ENCODE measurements at places on chromosomes 13 and 19.

DNA sequence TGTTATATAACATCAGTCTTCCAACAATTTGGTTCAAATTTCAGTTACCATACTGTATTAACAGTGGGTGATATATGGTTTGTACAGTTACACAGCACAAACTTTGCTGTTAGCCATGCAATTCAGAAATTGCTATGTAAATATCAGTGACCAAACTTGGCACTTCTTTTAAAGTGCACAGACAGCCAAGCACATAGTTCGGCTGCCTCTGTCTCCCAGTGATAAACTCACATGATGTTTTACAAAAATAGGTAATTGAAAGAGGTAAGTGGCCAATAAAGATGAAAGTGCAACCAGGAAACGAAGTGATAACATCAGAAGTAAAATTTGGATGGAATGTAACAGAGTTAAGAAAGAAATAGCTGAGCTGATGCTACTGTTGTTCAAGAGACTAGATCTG lies 143.9 kb downstream of the PCDH9 start:
- DNase-seq, result no peak

- DNase-seq, result no peak
Measured at GRCh38 chr13:26255691-26256277, 1.9 kb downstream of the CDK8 start.

- DNase-seq, result no peak
Measured at GRCh38 chr19:19192910-19193423, 909 bp downstream of the RFXANK start.

- DNase-seq, result no peak
Measured at GRCh38 chr13:27978301-27978968, 9.3 kb upstream of the CDX2 start.

DNA sequence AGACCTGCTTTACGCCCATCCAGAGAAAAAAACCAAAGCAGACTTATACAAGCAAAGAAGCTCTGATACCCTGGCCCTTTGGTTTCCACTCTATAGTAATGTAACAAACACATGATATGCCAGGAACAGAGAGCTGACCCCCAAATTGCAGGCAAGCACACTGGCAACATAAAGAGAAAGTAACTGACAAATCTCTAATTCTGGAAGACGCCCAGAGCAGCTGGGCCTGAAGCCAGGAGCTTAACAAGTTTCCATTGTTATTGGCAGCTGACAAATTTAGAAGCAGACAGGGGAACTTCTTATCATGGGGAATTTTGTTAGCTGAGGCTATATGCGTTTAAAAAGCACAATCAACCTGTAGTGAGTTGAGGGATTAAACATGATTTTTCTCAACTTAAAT lies 158.0 kb downstream of the DLEU7 start:
- DNase-seq, result no peak

DNA sequence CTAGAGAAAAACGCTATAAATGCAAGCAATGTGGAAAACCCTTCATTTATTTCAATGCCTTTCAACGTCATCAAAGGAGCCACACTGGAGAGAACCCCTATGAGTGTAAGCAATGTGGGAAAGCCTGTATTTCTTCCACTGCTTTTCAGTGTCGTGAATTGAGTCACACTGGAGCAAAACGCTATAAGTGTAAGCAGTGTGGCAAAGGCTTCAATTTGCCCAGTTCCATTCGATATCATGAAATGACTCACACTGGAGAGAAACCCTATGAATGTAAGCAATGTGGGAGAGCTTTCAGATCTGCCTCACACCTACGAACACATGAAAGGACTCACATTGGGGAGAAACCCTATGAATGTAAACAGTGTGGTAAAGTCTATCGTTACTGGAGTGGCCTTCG lies 27.4 kb downstream of the ZNF20 start:
- DNase-seq, result no peak

GRCh38 chr19:1511318-1512317 lies 1.2 kb downstream of the ADAMTSL5 start:
- DNase-seq, result no peak

- no peak for DNase-seq
Measured at GRCh38 chr13:44003481-44003880, 123.8 kb downstream of the LACC1 start.

DNA sequence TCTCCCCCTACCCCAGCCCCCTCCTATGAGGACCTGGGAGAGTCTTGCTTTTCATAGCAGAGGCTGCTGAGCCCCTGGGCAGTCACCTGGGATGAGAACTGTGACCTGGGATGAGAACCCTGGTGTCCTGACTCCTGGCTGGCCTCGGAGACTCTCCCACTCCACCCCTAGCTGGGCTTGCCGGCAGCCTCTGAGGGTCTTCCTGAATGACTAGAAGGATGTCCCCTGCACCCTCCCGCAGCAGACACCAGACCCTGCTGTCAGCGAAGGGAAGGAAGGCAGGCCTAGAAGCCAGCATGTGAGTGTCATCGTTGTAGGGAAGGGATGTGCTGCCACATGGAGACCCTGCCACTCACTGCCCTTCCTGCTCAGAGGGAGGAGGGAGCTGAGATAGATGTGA lies 203.4 kb upstream of the ZNF536 start:
- DNase-seq, result no peak

GRCh38 chr19:28710278-28710677 lies 502.7 kb downstream of the UQCRFS1 start:
- no peak for DNase-seq

- DNase-seq, result no peak
Measured at GRCh38 chr19:48258350-48258749, 2.6 kb upstream of the CARD8 start.

GRCh38 chr13:45393941-45394570 lies 24.1 kb downstream of the SLC25A30 start:
- peak; percentile 27 for DNase-seq

GRCh38 chr19:13961826-13962698 lies 9.8 kb downstream of the DCAF15 start:
- no peak for DNase-seq

GRCh38 chr13:51286135-51287002 lies 53.1 kb upstream of the SERPINE3 start:
- DNase-seq, result peak; percentile 37

DNA sequence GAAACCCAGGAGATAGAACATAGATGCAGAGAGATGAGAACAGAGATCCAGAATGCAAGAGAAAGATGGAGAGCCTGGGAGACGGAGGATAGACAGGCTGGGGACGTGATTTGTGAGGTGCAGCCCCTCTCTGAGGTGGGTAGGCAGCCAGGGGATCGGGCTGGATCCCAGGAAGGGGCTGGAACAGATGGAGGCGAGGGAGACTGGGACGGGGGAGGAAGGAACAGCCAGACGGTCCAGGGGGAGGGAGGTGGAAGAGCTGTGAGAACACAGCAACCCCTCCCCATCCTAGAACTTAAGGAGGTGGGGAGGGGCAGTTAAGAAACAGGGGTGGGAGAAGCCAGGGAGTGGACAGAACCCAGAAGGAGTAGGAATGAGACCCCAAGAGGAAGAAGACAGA lies 3.1 kb downstream of the SLC17A7 start:
- DNase-seq, result no peak

DNA sequence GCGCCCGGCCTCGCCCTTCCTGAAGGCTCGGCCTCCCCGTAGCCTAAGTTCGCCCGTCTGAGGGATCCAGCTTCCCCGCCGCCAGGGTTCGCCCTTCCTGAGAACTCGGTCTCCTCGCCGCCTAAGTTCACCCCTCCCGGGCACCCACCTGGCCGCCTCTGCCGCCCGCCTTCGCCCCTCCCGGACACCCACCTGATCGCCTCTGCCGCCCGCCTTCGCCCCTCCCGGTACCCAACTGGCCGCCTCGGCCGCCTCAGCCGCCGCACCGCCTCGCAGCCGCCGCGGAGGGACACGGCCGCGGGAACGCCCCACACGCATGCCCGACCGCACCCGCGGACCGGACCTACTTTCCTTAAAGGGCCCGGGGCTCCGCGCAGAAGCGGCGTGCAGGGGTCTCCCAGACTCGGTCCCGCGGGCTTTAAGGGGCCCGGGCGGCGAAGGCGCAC lies at the start of gene MOB3A:
TSS of gene MOB3A (minus strand) at position 293 of the 446 bp plus-strand sequence. CDS start 17,766 bp downstream, outside the sequence.
- DNase-seq, result peak; percentile 74

- no peak for DNase-seq
Measured at GRCh38 chr19:17575871-17576757, 20.7 kb downstream of the COLGALT1 start.

GRCh38 chr13:42041684-42042035 lies 6.8 kb upstream of the DGKH start:
- peak; percentile 28 for DNase-seq

DNA sequence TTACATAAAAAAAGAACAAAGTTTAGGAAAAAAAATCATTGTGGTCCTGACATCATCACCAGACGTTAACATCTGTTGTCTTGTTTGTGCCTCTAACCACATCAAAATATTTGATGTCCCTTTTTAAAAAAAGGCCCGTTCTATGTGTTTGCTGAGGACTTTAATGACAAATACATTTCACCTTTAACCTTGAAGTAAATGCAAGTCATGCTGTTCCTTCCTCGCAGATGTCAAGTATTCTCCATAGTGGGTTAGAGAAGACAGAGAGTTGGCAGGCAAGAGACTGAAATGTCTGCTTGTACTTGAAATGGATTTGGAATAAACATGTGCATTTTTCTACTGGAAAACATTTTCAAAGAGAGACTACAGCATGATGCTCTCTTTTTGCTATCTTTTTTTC lies 134.9 kb downstream of the FGF9 start:
- DNase-seq, result no peak

- DNase-seq, result no peak
Measured at GRCh38 chr13:73664851-73665250, 469.4 kb downstream of the KLF12 start.

DNA sequence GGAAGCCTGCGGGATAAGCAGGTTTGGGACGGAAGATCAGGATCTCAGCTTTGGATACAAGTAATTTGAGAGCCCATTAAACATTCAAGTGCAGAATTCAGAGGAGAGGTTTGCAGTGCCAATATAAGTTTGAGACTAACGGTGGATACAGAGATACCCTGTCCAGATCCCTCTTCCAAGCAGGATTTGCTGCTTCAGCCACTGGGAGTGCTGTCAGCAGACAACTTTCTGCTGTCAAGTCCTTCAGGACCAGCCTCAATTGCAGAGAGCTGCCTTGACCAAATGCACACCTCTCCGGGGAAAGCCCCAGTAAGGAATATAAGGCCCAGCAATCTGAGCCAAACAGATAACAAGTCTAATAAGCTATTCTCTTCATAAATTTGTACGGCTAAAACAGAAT lies 46.1 kb upstream of the ZNF780A start:
- no peak for DNase-seq

DNA sequence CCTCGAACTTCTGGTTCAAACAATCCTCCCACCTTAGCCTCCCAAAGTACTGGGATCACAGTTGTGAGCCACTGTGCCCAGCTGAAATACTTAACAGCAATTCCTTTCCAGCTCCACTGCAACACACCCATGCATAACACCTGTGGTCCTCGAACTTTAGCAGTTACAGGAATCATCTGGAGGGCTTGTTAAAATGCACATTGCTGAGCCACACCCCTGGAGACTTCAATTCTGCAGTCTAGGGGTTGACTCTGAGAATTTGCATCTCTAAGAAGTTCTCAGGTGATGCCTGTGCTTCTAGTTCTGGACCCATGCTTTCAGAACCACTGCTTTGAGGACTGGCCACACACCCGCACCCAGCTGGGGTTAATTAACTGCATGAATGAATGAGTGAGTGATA lies 53.1 kb upstream of the UBL3 start:
- no peak for DNase-seq

GRCh38 chr13:103003631-103004030 lies 62.6 kb downstream of the SLC10A2 start:
- no peak for DNase-seq

DNA sequence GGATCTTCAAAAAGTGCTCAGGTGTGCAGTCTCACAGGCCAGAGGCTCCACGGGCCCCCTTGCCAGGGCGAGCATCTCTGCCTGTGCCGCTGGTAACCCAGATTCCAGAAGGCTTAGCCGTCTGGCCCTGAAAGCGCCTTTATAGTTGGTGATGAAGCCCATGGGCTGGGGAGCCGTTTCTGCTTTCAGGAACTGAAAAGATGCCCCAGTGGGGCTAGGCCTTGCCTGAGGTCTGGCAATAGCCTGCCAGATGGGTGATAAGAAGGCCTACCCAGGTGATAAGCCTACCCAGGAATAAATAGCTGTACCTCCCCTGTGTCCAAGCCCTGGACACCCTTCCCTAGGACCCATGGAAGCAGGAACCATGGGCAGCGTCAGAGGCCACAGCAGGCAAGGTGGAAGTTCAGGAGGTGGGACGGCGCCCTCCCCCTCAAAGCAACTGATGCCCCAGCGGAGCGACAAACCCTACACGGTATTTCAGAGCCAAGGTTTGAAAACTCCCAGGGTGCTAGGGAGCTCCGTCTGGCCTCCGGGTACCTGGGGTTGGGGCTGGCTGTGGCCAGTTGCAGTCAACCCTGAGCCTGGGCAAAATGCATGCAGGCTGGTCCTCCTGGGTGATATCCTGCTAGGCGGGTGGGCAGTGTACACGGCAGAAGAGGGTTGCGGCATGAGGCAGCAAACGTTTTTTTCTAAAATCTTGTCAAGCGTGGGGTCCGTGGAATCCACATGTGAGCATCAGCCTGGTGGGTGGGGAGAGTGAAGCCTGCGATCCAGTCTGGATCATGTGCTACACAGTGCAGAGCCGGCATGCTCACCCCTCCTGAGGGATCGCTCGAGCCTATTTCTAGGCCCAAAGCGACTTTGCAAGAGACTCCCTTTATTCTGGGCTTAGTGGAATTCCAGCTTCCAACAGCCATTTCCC lies 45.3 kb downstream of the ACTN4 start:
- no peak for DNase-seq
